ENCODE measurements at places on chromosomes 1 and 21.
A peak's percentile ranks its signal among the peaks of the same experiment; 100 is the strongest.

GRCh38 chr1:207856276-207857023 lies 54.5 kb downstream of the CD34 start:
- DNase-seq, result no peak

DNA sequence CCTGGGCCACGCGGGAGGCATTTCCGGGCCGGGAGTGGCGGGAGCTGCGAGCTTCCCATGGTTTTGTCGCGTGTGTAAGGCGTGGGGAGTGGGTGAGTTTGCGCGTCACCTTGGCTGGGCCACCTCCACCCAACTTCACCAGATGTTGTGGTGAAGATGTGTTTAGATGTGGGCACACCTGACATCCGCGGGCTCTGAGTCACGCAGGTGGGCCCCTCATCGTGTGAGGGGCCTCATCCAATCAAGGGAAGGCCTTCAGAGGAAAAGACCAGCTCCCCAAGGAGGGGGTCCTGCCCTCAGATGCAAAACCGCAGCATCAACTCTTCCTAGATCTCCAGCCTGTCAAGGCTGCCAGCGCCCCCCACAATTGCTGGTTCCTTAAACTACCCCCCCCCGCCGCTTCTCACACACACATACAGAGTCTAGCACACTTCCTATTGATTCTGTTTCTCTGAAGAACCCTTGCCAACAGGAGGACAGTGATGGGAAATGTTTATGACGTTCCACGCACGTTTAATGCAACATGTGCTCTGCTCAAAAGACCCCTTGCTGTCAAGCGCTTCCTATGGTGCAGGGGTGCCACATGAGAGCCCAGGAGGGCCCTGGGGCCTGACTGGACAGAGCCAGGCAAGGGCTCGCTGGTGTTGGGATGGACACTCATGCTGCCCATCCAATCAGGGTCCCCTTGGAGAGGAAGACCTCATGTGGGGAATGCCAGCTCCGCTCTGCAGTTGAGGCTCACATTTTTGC lies 11.9 kb downstream of the ACTRT2 start:
- no peak for DNase-seq

DNA sequence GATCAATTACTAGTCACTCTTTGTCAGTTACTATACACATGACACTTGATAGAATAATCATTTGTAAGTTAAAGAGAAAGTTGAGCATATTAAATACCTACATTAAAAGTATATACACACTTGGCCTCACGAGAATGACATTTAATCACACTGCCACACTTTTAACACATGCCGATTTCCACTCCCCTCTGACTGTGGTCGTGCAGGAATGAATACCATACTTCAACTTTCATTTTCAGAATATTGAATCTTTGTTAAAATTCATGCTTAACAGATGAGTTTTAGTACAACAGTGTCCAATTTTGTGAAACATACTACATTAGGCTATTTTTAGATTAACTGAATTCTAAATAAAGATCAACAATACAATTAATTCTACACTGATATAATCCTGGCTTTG lies 78.2 kb upstream of the SDC3 start:
- no peak for DNase-seq

DNA sequence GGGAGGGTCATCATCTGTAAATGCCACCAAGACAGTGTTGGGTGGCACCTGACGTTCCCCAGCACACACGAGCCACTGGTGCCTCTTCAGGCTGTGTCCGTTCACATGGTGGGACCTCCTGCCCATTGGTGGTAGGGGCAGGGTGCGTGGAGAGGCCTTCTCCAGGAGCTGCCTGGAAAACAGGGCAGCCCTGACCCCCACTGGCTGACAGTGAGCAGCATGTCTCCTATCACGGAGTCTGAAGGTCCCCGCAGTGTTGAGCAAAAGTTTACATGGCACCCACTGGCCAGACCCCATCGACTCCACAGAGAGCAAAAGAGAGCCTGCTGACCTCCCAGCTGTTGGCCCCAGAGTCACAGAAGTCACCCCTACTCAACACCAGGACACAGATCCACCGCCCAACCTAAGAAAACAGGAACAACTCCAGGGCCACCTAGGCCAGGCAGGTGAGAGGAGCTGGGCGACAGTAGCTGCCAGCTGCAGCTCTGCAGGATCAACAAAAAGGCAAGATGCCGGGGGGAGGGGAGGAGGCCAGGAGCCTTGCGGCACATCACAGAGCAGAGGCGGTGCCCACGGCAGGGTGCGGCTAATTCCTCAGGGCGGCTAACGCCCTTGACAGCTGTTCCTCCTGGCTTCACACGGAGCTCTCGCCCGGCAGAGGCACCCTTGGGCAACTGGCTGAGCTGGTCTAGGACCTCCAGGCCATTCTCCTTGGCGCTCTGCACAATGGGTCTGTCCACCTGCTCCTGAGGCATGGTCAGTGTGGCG lies 14.4 kb upstream of the IFI6 start:
- no peak for DNase-seq

DNA sequence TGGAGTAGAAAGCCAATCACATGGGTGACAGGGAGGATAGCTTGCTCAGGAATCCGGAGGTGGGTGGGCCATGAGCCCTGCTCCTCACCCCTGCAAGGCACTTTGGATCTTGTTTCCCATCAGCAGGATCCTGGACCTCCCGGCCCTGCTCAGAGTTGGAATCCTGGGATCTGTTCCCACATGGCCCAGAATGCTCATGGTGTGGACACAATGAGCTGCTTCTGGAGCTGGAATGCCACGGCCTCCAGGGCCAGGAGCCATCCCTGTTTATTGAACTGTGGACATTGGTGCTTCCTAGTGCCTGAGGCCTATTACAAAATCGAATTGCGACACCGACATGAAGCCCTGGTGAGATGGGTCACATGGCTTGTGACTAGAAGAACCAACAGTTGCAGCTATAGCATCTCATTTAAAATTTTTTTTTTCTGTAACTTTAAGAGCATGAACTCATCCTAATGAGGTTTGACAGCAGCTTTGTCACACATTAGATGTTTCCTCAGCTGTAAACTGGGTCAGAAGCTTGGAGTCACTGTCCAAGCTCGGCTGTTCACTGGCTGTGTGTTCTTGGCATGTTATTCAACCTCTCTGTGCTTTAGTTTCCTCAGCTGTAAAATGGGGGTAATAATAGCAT lies 40.4 kb upstream of the GOLT1A start:
- DNase-seq, result no peak

- DNase-seq, result no peak
These were observed 10.3 kb downstream of the ZNF687 start for GRCh38 chr1:151292207-151293030.

DNA sequence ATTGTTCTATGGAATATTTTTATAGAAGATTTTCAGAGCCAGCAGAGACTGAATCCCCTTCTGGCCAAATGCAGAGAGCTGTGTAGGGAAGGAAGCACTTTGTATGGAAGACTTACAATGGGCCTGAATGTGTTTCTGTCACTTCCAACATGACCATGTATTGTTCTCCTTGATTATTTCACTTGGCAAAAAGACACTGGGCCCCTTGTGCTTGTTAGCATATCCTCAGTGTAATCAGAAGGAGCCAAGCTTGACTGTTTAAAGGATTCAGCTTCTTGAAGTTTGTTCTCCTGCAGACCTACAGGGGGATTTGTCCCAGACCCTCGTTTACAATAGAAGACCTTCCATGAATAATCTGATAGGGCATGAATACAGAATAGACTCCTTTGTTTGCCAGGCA lies 48.1 kb upstream of the UBE2U start:
- DNase-seq, result no peak

DNA sequence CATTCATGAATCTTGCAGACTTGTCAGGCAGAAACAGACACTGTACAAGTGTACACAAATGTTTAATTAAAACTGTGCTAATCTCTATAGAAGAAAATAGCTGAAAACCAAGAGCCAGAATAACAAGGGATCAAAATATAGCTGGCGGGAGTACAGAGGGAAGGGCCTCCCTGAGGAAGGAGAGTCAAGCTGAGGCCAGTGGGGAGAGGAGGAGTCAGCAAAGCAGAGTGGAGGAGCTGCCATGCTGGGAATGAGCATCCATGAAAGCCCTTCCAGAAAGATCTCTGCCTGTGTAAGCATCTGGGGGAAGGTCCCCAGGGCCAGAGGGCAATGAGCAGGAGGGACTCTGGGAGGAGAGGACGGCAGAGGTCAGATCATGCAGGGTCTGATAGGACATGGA lies 15.1 kb downstream of the SLAMF8 start:
- no peak for DNase-seq

DNA sequence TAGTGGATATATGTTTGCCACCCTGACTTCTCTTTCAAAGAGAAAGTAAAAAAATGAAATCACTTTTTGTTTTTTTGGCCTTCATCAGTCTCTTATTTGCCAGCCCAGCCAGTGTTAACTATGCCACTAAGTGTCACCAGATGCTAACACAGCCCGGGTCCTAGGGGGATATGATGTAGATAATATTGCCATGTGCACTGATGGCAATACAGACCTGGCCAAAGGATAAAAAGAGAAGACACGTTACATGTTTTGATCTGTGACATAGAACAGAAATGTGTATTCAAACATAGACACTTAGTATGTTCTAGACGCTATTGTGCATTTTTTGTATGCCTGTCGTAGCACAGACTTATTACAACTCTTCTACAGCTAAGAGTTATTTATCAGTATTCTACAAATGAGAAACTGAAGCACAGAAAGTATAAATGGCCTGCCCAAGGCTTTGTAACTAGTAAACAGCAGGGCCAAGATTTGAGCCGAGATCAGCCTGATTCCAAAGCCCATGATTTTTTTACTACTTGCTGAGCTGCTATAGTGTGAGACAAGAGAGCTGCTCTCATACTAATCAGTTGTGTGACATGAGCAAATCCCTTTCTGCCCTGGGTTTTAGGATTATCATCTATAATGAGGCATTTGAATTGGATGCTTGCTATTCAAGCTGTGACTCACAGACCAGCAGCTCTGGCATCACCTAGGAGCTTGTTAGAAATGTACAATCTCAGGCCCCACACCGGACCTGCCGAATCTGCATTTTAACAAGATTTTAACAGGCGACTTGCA lies 6.3 kb downstream of the LRRC53 start:
- DNase-seq, result no peak

DNA sequence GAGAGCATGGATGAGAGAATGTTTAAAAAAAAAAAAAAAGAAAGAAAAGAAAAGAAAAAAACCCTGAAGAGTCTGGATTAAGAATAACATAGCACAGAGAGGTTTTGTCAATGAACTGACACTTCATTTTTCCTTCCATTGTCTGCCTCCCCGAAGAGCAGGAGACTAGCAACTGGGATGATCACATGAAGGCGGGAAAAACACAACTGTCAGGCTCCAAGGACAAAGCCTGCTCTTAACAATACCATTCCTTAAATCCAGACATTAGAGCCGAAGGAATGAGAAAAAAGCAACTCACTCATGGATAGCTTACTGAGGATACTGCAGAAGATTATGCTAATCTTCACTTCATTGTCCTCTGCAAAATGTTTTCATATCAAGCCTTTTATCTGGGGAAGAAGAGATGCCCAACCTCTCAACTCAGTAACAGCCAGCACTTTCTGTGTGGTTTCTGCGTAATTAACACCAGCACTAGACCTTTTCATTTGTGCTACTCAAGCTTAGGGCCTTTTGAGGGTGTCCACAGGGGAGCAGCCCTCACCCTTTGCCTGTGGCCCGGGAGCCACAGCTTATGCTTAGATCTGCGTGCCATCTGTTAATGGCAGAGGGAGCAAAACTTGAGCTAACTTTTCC lies 182.3 kb downstream of the BARHL2 start:
- no peak for DNase-seq

GRCh38 chr21:14683063-14683462 lies 136.9 kb upstream of the SAMSN1 start:
- DNase-seq, result no peak

- no peak for DNase-seq
These were observed 4.5 kb downstream of the LIN9 start for GRCh38 chr1:226304291-226304955.

GRCh38 chr1:151493042-151493441 lies 18.1 kb upstream of the CGN start:
- no peak for DNase-seq

GRCh38 chr21:38443110-38443509 lies 55.2 kb downstream of the ERG start:
- DNase-seq, result no peak

GRCh38 chr1:107532318-107532717 lies 391.5 kb downstream of the NTNG1 start:
- DNase-seq, result no peak

- no peak for DNase-seq
These were observed 272.6 kb downstream of the MATN1 start for GRCh38 chr1:30450818-30451233.

- DNase-seq, result no peak
These were observed 342.5 kb upstream of the ADGRL2 start for GRCh38 chr1:81458186-81458585.

- no peak for DNase-seq
These were observed 56.4 kb downstream of the CHIA start for GRCh38 chr1:111347026-111347425.

DNA sequence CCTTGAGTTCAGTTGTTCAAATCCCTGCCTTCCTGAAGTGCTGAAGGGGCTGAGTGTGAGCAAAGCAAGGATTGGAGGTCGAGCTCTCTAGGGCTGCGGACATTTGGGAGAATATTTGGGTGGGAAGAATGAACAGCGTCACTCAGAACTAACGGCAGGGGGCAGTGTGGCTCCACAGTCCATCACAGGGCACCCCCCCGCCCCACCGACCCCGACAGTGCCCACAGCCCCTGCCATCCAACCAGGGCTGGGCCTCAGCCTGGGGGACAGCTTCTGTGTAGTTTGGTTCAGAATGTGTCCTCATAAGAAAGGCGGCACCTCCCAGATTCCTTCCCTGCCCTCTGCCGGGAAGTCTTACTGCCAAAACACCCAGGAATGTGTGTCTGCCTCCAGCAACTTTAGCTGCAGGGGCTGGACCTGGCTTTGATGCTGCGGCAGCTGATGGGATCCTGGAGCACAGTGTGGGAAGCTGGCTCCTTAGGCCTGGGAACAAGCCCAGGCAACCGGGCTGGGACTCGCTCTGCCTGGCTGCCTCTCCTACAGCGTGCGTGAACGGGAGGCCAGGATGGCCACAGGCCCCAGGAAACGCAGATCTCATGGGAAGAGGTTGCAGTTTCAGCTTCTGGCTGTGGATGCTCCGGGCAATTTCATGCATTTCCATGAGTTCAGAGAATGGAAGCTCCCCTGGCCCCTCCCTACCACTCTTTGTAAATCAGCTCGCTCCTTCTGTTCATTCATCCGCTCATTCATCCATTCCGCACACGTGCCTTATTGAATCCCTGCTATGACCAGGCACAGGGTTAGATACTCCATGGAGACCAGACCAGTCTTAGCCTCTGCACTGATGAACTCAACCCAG lies 104.9 kb upstream of the TMPRSS2 start:
- DNase-seq, result no peak

GRCh38 chr1:46645815-46646214 lies 22.3 kb downstream of the ATPAF1 start:
- DNase-seq, result no peak

DNA sequence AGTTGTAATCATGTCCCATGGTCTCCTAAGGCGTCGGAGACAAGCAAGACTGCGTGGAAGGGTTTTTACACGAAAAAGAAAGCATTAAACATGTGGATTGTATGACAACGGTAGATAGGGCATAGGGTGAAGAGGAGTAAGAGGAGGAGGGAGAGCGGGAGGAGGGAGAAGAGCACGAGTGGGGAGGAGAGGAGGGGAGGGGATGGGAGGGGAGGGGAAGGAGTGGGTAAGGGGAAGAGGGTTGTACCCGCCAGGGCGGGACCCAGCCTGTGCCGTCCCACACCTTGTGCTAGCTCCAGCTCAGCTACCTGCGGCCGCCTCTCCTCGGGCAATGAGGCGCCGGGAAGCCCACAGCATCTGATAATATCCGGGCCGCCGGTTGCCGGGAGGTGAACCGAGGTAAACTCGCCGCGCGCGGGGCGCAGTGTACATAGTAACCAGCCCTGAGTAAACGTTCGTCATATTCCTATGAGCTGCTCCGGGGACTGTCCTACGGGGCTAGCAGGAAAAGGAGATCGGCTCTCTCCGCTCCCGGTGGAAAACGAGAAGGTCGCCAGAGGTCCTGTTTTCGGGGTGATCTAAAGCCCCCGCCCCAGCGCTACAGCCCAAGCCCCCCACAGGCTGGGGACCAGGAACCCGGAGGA lies 449 bp upstream of the RCAN3 start:
- peak; percentile 83 for DNase-seq
